ENCODE measurements at places on chromosomes 5 and 9.

DNA sequence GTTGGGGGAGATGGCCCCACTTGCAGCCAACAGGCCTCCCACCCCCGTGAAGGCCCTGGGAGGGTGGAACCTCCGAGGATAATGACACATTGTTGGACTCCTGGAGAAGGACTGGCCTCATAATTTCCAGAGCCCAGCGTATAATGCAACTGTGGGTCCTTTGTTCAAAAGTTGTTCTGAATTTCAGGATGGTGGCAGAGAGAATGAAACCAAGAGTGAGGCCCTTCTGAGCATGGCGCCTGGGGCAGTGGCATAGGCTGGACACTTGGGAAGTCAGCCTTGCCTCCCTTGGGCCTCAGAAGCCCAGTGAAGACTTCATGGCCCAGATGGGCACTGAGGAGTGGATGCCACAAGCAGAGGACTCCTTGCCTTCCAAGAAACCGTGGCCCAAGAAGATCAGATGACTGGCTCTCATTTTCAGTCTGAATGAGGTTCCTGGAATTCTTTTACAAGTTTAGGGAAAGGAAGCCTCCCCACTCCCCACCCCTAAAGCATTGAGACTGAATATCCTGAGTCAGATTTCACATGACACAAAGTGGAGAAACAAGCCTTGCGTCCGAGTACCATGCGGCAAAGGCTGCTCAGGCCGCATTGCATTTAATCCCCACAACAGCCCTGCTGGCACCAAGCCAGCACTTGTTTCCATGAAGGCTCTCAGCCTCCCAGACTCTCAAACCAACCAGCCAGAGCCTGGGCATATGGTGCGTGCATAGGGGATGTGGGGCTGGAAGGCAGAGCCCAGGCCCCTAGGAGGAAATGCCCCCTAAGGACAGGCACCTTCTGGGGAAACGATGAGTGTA, 96.7 kb upstream of the SMIM23 start:
- DNase-seq = no peak

- no peak for DNase-seq
Observed at GRCh38 chr5:170475294-170476000, 28.4 kb upstream of the KCNIP1 start.

DNA sequence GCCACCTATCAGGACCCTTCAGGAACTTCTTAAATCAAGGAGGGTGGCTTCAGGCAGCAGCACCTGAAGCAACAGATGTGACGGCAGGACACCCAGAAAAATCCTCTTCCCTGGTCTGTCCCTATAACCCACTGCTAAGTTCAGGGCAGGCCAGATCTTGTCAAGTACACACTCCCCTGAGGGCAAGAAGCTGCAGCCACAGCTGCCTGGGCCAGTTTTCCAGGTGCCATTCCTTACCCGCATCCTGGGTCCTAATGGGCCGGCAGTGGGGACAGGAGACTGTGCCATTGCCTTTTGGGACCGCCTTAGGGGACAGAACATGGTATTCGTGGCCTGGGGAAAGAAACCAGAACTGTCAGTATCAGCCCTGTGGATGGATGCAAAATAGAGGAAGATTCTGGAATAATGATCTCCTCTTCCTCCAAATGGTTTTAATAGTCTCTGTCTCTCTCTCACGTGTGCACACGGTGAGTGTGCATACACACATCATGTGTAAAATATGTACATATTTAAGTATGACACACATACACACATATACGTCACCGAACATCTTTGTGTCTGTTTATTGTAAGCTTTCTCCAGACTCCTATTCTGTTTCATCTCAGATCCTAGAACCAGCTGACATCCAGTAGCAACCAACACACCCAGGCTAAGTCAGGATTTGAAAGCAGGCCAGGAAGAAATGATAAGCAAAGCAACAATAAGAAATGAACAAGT, 14.0 kb downstream of the ORM2 start:
- no peak for DNase-seq

- DNase-seq = peak; percentile 64
Observed at GRCh38 chr5:176543428-176544182, 5.5 kb upstream of the CDHR2 start.

DNA sequence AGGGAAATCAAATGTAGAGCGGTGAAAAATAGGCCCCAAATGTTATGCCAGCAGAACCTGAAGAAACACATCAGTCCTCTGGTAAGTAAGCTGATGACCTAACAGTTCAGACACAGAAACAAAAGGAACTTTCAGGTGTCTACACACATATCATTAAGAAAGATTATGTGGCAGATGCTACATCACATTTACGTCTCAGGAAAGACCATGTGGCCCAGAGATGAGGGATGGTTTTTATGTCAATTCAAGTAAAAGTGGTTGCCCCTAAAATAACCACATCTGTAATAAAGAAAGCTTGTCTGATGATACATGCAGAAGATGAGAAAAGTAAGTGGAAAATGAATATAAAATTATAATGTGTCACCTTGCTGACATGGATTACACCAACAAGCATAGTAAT, 31.4 kb downstream of the GNAQ start:
- DNase-seq = no peak

GRCh38 chr9:113509463-113509862, 45.9 kb downstream of the RGS3 start:
- no peak for DNase-seq

- no peak for DNase-seq
Observed at GRCh38 chr5:110008131-110008530, 318.4 kb downstream of the MAN2A1 start.

DNA sequence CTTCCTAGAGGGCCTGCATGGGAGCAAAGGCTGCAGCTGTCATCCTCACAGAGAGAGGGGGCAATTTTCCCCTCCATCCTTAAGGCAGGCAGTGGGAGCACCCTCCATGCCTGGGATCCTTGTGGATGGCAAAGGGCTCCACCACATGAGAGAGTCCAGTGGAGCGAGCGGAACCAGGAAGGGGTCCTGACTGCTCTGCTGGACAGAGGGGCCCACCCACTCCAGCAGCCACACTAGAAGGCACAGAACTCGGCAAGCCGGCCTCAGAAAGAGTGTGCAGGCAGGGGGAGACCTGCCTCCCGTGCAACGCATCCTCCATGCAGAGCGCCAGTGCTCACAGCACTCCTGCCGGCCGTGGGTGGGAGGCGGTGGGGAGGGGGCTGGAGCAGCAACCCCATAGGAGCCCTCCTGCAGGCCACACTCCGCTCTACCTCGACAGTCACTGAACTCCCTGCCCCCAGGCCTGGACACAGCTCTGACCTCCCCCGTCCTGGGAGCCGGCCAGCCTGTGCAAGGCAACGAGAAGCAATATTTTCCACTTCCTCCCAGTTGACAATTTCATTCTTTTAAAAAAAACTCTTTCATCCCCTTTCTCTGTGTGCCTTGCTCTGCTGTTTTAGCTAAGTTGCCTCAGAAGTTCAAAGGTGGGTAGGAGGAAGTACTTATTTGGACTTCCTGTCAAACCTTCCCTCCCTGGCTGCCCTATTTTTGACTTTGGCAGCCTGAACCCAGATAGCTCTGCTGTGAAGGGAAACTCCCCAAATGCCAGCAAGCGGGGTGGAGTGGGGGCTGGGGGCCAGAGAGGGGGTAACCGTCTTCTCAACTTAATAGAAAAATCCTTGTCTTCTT, 5.3 kb upstream of the LCP2 start:
- no peak for DNase-seq

- no peak for DNase-seq
Observed at GRCh38 chr5:32785611-32786254, 74.6 kb downstream of the NPR3 start.

GRCh38 chr9:92496396-92497176, 14.3 kb upstream of the ASPN start:
- DNase-seq = no peak

DNA sequence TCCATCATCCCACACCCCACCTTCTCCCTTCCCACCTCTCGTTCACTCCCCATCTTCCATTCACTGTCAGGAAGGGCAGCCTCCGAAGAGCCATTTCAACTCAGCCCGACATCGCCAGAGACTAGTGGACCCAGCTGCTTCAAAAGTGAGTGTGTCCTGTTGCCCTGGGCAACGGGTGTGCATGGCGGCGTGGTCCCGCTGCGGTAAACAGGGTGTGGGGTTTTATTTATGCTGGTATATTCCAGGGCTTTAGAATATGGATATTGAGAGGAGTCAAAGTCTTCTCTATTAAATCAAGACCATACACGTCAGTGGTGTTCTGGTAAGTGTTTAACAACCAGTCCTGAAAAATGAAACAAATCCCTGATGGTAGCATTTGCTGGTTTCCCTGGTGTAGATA, 274.5 kb downstream of the MAST4 start:
- DNase-seq = no peak

DNA sequence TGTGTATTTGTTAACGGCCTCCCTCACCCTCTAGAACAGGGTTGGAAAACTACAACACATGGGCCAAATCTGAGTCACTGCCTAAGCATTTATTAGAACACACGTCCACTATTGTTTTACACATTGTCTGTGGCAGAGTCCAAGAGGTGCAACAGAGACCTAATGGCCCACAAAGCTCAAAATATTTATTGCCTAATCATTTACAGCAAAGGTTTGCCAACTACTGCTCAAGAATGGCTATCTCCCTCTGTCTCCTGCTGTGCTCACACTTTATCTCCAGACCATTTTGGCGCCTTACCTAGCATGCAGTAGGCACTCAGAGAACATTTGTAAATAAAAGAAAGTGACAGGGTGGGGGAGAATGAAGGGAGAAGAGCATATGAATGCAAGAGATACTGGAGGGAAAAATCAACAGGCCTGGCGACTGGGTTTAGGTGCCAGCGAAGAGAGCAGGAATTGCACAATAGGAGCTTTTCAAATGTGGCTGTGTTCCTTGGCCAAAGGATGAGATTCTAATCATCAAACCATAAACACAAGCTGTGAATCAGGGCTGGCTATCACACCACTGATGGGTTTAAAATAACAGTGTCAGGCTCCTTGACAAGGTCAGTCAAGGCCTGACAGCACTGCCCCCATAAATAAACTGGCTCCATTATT, 80.3 kb downstream of the EPB41L4A start:
- no peak for DNase-seq

DNA sequence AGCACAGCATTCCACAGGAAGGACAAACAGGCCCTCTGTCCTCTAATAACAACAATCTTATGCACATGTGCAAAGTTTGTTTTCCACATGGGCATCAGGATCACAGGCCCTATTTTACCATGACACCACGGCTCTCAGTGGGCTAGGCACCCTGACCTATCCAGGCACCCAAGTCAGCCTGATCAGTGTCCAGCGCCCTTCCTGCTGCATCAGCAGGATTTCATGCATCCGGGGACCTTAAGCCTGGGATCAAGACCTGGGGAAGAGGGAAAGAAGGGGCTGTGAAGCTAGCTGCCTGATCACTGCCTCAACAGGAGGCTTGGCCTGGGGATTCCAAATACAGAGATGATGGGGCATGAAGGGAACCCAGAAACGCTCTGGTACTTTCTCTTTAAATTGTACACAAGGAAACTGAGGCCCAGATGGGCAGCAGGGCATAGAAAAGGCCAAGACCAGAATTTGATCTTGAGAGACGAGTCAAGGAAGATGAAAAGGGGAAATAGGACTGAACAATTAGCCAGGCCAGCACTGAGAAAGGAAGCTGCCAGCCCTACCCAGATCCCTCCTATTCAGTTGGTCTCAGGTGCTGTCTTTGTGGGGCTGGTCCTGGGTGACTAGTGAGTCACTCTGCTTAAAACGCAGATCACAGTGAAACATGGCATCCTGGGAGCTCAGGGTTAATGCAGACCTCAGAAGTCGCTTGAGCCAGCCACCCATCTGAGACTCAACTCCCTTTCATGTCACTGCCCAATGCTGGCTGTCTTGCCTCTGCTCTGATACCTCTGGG, 57.9 kb downstream of the SHB start:
- no peak for DNase-seq

GRCh38 chr9:123864251-123864650, 65.7 kb downstream of the DENND1A start:
- DNase-seq = no peak

DNA sequence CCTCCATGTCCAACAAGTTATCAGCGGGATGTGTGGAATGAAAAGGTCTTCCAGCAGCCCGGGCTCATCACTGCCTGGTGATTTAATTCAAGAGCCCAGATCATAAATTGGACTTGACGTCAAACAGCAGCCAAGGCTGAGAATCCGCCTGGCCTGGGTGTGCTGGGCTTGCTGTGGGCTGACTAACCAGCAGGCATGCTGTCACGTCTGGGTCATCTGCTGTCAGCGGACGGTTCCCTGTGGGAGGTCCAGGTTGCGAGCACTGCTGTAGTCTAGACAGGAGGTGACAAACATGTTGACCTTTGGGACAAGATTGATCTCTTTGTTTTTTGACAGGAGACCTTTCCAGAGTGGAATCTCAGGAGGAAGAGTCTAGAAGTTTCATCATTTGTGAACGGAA, 289.7 kb downstream of the OSTF1 start:
- DNase-seq = no peak

DNA sequence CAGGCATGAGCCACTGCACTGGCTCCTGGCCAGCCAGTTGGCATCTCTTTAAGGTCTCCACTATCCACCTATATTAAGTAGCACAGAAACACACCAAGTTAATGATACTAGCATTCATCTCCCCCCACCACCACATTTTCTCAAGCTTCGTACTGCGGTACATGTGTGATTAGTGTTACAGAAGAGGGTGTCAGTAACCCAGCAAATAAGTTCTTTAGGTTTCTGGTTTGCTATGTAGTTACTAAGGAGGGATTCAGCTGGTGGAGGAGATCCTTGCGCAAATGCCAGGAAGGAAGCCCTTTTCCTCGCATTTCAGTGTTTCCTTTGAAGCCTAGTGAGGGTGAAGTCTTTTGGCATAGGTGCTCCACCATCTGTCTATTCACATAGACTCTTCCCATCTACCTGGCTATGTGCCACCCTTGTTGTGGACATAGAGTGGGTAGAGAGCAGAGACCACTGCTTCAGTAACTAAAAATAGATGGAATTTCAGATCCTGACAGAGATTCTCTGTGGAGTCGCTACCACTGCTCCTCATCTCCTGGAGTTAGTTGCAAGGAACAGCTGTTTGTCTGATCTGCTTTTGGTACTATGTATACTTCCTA, 16.7 kb downstream of the UBE2D2 start:
- DNase-seq = no peak

DNA sequence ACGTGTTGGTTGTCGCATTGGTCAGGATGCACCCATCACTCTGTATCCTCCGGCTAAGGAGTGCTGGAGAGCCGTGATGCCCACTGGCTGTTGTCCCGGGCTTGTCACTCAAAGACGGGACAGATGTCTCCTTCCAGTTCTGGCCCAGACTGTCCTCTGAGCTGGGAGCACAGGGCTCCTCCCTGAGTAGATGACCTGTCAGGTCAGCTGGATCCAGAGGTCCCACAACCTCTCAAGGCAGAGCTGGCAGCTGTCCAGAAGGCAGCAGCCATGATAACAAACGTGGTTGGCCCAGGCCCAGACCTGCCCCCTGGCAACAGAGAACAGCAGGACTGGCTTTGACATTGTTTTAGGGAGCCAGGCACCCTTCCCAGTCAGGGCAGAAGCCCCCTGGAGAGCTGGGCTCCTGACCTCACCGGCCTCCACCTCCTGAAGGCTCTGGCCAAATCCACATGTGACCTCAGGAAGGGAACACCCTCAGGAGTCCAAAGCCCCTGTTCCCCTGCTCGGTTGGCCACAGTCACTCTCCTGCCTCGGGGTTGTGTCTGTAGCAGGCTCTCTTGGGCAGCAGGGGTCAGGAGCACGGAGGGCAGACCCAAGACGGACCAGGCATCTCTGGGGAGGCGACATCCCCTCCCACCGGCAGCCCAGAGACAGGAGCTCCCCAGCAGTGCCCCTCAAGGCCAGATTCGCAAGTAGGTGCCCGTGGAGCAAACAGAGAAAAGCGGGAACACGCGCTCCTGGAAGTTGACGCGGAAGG, 10.3 kb downstream of the TRIM7 start:
- no peak for DNase-seq

- DNase-seq = no peak
Observed at GRCh38 chr5:8749556-8749955, 796.3 kb downstream of the SEMA5A start.

- DNase-seq = no peak
Observed at GRCh38 chr5:64765804-64766504, 2.5 kb downstream of the SREK1IP1 start.

All from activated CD4-positive, alpha-beta T cell treated with anti-CD3 and anti-CD28 coated beads for 24 hours (primary cell).